ENCODE measurements at places on chromosomes 2 and 18.

DNA sequence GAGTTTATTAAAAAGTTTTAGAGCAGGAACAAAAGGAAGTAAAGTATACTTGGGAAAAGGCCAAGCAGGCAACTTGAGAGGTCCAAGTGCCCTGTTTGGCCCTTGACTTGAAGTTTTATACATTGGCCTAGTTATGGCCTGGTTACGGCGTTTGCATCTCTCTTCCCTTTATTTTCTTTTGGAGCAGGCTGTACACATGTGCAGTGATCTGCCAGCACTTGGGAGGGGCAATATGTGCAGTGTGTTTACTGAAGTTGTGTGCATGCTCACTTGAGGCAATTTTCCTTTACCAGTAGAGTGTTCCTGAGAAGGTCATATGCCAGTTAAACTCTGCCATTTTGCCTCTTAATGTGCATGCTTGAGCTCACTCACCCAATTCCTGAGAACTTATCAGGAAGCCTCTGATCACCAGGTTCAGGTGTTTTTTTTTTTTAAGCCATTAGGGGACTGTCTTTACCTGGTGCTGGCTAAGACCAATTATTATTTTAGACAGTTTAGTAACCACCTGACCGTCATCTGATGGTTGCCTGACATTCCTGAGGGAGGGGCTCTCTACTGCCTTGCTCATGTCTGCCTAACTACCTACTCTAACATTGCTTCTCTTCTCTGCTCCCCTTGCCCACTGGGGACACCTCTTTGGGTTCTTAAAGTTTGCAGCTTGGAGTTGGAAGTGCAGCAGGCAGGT is 48.0 kb downstream of the SCN2A start:
- DNase-seq, result no peak

- no peak for DNase-seq
These were observed 687.6 kb upstream of the HS6ST1 start for GRCh38 chr2:129006135-129006886.

DNA sequence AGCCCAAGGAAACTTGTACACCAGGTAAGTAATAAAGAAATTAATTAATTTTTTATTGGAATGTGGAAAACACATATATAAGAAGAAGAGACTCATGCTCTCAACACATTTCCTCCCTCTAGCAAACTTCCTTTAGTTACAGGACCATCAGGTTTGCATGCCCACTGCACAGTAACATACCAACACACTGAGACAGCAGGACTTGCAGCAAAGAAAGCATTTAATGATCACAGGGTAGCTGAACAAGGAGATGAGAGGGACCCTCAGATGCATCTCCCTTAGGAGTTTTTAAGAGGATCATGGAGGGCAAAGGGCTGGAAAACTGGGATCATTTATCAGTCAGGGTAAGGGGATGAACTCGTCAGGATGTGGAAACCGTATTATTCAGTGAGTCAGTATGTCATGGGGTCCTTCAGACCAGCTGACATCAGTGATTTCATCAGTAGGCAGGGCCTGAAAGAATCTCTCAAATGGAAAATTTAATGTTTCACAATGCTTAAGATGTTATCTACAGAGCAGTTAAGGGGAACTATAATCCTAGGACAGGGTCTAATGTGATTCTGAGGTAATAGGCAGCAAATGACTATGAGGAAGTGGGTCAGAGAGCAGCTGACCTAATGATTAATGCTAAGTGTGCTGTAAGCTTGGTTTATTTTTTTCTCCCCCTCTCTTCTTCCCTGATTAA is 193.8 kb upstream of the RND3 start:
- DNase-seq, result no peak

GRCh38 chr2:44121899-44122298 is 46.8 kb upstream of the PPM1B start:
- no peak for DNase-seq

GRCh38 chr2:62319070-62319469 is 123.2 kb downstream of the B3GNT2 start:
- no peak for DNase-seq

GRCh38 chr2:153268941-153269461 is 209.6 kb downstream of the RPRM start:
- DNase-seq, result no peak

DNA sequence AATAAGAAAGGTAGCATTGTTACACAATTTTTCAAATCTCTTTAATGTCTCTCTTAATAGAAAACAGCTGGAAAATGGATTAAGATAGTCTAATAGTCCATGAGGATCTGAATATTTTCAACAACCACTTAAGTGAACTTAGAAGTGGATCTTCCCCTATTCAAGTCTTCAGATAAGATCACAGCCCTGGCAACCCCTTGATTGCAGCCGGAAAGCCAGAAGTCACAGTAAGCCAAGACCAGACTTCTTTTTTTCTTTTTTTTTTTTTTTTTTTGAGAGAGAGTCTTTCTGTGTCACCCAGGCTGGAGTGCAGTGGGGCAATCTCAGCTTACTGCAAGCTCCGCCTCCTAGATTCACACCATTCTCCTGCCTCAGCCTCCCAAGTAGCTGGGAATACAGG is 18.6 kb upstream of the ZC3H15 start:
- DNase-seq, result no peak

DNA sequence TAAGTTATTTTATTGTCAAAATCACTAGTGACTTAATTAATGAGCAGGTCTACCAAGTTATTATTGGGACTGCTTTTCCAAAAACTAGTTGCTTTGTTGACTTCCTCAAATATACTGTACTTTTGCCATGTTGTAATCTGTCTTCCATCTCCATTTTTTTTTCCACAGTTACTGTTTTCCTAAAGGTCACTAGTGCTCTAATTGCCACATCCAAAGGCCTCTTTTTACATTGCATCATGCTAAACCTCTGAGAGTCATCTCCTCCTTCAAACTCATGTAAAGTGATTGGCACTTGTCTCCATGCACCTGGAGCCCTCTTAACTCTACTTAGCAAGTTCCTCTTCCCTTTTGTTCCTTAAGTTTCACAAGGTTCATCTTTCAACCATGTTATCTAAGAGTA is 11.8 kb downstream of the PMAIP1 start:
- DNase-seq, result no peak

DNA sequence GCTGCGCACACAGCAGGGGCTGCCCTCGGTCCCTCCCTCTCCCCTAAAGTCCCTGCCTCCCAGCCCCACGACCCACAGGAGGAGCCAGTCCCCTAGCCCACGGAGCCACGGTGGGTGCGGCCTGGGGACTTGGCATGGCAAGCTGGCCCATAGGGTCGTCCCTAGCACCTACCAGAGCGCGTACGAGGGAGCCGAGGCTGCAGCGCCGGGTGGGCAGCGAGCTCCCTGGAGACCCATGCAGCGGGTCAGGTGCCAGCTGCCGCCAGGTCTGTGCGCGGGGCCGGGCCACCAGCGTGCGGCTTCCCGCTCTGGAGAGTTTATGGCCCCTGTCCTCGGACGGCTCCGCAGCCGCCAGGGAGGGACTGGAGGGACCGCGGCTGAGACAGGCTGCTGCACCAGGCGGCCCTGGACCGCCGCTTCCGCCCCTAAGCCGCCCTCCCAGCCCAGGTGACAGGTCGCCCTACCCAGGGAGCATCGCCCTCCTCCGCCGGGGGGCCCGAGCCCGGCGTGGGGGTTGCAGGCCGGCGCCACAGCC is 273.6 kb downstream of the CCDC74A start:
- no peak for DNase-seq

DNA sequence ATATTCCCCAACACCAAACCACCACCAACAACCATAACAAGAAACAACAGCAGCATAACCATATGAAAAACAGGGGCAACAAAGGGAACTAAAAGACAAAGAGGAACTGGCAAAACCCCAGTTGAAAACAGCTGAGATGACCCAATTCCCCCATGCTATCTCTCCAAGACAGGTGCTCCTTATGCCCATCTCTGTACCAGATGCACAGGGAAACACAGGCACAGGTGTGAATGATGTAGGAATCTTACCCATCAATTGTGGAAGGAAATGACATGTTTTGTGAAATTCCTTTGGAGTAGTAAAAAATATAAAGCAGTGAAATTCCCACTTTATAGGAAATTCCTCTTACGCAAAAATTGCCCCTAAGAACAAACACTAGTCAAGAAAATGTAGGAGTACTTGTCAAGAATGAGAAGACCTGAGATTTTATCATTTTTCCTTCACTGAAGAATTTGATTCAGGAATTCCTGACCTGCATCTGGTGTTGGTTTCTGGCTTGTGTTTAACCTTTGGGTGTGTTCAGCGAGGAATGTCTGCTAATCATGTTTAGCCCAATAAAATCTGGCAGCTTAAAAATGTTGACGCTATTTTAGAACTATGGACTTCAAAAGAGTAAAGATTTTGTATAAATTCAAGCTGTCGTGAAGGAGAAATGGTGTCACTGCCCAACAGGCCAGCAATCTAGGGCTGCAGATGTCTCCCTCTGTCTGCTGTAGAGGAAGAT is 67.7 kb upstream of the ARHGAP28 start:
- no peak for DNase-seq

DNA sequence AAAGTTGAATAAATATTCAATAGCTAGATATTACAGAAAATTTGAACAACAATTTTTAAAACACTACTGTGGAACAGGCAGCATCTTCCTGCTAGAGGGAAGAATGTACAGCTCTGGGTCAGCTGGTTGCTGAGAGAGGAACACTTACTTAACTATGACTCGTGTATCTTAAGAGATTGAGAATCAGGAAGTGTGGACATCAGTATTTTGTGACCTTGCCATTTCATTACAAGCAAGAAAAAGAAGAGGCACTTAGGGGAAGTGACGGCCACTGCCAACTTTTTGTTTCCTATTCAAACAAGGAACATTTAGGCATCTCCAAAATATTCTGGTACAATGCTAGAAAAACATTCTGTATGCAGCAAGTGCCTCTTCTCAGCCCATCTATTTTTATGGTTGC is 45.9 kb downstream of the ITPRID2 start:
- DNase-seq, result no peak

Data from H7 (cell line).